ENCODE measurements at places on chromosomes 2 and 18.

DNA sequence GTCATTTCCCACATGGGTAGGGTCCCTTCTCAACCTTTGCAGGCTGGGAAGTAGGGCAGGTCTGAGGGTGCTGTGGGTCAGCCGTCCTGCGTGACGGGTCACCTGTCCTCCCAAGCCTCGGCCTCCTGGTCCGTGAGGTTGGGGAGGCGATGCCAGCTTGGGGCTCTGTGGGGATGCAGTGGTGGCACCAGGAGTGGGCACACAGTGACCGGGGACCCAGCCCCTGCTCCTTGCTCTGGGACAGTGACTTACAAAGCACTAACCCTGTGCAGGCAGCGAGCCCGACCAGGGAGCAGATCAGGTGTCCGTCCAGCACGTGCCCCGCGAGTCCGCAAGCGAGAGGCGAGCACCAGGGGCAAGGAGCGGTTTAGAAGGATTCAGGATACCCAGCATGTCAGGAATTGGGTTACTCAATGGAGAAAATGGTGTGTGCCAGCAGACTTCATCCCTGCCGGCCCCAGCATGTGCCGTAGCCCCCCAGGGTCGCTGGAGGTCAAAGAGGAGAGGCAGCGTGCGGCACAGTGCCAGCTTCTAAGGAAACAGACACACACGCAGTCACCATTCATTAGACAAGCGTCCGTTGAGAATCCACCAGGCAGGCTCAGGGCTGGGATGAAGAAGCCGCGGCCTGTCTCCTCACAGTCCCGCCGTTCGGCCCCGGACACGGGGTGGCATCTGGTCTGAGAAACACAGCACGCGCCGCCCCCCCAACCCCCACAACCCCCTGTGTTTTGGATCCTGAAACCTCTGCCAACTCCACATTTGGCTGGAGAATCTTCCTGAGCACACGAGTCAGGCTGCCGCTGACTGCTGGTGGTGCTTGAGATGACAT lies 11.7 kb downstream of the COLEC11 start:
- DNase-seq = no peak

GRCh38 chr2:229774237-229774636 lies 59.9 kb upstream of the DNER start:
- DNase-seq = no peak

GRCh38 chr2:64860276-64860885 lies 128.8 kb upstream of the SLC1A4 start:
- DNase-seq = no peak

- DNase-seq = no peak
Observed at GRCh38 chr18:65587491-65587890, 163.3 kb upstream of the CDH7 start.

DNA sequence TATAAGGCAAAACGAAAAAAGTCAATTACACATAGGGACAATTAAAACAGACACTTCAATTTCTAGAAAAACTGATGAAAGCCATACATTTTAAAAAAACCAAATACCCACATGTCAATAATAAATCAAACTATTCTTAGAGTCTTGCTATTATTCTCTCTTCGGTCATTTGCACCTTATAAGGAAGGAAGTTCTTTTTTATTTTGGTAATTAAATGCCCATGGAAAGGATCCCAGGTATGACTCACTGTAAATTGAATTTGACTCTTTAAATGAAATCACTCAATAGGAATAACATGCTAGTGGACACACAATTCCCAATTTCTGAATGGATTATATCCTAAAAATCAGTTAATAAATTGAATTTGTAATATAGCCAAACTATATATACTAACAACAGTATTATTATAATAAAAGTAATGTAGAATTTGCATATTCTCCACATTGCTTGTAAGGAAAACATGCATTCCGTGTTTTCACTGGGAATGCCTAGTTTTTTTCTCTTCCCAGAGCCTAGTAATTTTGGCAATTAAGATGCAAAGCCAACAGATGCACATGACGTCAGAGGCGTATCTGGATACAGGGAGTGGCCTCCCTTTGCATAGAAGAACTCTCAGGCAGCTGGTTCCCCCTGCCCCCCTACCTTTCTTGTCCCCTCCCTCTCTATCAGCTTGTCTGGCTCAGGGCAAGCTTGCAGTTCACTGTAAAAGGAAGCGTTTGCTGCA lies 153.5 kb upstream of the PGAP1 start:
- DNase-seq = no peak

- DNase-seq = peak; percentile 63
Observed at GRCh38 chr18:48003426-48004349, 73.2 kb upstream of the SMAD2 start.

- DNase-seq = no peak
Observed at GRCh38 chr18:14925281-14925709, 177.3 kb downstream of the ANKRD30B start.

DNA sequence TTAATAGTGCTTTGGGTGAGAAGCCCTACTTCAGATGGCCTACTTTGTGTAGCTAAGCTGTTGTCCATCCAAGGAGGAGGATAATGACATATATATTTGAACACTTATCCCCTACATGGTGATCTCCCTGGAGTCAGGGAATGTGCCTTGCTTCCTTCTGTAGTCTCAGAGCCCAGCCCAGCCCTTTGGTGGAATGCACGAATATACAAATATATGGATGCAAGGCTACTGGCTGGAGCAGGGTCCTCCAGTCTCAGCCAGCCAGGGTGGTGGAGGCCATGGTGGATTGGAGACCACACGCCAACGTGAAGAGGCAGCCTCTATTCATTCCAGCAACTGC lies 150.6 kb upstream of the RIOK3 start:
- DNase-seq = no peak

GRCh38 chr18:57749604-57749970 lies 53.5 kb downstream of the ATP8B1 start:
- DNase-seq = no peak

DNA sequence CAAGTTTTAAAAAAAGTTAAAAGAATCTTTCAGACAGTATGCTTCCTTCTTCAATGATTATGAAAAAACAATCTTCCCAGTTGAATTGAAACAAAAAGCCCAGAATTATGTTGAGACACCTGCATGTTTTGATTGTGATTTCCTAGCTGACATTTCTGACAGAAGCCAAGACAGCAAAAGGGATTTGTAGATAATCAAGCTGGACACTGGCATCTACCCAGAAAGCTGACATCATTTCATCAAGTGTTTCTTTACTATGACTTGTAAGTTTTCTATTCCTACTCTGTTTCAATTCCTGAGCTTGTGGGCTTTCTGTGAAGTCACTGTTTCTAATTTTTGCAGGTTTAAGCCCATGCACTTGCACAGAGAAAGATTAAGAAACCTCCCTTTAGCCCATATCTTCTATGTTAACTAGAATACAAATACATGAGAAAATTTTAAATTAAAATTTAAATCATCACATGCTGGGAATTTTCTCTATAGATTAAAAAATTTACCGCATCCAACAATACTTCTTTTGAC lies 82.9 kb upstream of the CCDC85A start:
- DNase-seq = no peak

- no peak for DNase-seq
Observed at GRCh38 chr2:216693414-216694080, 1.8 kb downstream of the IGFBP5 start.

DNA sequence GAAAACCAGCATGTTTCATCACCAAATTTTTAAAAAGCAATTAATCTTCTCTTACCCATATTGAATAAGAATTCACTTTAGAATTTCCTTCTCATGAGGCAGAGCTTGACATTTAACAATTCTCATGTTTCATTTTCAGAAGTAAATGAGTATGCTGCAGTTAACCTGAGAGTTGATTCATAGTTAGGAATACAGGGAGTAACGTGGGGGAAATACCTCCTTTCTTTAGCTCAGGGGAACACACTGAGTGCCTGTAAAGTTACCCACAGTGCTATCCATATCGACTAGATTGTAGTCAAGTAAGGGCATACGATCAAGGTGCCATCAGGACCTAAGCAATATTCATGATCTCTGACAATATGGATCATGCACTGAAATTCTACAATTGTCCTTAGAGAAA lies 38.9 kb upstream of the ATIC start:
- no peak for DNase-seq

DNA sequence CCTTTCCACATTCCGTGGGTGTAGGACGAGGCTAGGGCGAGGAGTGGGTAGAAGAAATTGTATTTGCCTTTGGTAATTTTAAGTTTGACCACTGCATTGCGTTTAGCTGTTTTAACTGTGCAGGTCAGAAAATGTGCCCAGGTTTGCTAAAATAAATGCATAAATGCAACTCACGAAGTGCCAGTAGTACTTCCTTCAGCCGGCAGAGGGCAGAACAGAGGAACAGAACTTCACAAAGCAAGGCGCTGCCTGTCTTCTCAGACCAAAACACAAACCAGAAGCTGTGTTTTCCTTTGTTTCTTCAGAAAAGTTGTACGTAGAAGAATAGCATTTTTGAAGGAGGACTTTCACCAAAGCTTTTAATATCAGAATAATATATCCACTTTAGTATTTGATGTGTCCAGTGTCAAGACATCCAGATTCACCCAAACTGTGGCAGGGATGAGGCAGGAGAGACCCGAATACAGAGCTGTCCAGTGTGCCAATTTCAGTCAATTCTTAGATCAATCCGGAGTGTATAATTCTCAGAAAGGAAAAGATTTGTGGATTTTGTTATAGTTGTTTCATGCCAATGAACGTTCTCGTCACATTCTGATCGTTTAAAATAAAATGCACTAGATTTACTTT lies 348.6 kb downstream of the DLGAP1 start:
- DNase-seq = no peak

- DNase-seq = no peak
Observed at GRCh38 chr2:78707776-78708386, 317.6 kb upstream of the REG3G start.

DNA sequence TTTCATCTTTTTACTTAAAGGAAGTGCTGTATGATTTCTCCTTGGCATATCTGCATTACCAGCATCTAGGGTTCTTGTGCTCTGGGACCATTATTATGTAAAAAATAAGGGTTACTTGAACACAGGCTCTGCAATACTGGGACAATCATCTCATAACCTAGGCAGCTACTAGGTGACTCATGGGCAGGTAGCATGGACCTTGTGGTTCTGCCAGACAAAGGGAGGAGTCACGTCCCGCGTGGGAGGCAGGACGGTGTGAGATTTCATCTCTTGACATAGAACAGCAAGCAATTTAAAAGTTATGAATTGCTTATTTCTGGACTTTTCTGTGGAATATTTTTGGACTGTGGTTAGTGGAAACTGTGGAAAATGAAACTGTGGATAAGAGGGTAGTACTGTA lies 34.1 kb downstream of the ASAP2 start:
- no peak for DNase-seq

GRCh38 chr2:42812899-42813479 lies 20.6 kb upstream of the HAAO start:
- DNase-seq = no peak

DNA sequence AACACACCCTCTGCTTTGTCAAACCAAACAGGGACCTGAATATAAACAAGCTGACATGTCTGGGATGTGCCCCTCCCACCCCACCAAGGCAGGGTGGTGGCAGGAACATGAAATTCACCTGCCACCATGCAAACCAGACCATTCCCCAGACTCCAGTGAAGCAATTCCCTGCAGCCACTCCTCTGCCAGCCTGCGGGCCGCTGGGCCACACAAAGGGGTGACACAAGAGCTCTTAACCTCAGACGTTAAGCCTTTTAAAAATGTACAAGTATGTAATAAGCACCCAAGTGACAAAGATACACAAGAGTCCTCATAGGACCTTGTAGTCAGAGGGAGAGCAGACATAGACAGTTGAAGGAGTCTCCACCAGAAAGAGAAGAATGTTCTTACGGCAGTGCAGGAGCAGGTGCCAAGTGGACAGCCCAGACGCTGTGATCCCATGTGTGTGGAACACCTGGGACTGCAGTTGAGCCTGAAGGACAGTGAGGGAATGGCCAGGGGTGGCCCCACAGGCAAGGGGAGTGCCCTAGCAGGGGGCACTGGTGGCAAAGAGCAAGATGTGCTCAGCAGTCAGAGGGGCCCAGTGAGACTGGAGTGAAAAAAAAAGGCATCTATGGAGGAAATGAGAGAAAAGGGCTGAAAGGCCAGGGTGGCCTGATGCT lies 36.9 kb downstream of the CRACDL start:
- no peak for DNase-seq

DNA sequence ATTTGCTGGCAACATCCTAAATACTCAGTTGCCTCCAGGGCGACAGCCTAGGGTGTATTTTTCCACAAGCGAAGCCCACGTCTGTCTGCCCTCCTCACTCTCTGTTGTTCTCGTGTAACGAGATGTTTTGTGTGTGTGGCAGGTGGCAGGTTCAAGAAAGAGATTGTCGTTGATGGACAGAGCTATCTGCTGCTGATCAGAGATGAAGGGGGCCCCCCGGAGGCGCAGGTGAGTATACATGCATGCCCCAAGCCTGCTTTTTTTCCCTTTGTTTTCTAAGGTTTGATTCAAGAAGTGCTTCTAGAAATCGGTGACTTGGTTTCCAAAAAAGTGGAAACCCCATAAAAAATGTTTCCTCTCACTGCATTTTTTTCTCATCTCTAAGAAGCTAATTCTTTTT lies 247.0 kb downstream of the AGAP1 start:
- DNase-seq = no peak

- DNase-seq = peak; percentile 59
Observed at GRCh38 chr2:158753641-158754611, 41.2 kb upstream of the DAPL1 start.

Data from SW 1271 (cell line).